Activated gamma-delta T cell (primary cell): ENCODE measurements at places on chromosomes 12 and 14.

DNA sequence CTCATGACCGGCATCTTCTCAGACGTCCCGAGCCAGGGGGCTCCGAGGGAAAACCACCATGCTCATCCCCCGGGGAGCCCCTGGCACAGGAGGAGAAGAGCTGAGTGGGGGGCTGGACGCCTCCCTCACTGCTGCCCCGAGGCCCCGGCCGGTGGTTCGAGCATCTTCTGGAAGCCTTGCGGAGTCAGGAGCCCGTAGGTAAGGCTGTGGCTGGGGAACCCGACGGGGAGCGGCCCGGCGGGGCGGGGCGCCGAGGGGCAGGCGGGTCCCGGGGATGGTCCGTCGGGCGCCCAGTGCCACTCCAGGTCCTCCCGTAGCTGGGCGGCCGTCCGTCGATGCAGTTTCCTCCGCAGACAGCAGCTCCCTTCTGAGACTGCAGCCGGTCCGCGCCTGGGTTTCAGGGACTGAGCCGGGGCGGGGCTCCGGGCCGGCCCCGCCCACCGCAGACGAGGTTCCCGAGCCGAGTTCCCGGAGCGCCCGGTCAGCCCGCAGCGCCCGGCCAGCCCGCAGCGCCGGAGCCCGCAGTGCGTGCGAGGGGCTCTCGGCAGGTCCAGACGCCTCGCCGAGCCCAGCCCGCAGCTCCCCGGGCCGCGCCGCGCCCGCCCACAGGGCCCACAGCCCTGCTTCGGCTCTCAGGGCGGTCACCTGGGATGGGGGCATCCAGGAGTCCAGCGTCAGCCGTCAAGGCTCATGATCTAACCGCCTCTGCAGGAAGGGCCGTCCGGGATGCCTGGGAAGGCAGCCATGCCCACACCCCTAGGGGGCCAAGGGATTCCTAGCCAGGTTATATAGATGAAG is at the start of gene PGF:
PGF (minus strand) TSS at position 369 of the 798 bp plus-strand sequence; CDS start at position 14, 355 bp downstream.
- no peak for DNase-seq

DNA sequence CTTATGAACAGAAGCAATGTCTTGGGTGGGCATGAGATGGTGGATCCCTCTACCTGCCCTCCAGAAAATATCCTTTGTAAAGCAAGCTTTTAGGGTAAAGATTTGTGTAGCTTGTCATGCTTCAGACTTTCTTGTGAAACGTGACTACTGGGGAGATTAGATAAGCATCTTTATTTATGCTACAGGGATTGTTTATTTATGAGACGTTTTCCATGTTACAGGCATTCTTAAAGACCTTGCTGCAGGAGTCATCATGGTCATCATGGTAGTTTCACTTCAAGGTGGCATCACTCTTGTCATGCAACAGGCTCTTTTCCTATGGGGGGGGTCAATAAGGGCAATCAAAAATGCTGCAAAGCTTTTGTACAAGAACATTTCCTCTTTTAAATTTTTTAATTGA is 8.2 kb upstream of the MIS18BP1 start:
- DNase-seq, result no peak

DNA sequence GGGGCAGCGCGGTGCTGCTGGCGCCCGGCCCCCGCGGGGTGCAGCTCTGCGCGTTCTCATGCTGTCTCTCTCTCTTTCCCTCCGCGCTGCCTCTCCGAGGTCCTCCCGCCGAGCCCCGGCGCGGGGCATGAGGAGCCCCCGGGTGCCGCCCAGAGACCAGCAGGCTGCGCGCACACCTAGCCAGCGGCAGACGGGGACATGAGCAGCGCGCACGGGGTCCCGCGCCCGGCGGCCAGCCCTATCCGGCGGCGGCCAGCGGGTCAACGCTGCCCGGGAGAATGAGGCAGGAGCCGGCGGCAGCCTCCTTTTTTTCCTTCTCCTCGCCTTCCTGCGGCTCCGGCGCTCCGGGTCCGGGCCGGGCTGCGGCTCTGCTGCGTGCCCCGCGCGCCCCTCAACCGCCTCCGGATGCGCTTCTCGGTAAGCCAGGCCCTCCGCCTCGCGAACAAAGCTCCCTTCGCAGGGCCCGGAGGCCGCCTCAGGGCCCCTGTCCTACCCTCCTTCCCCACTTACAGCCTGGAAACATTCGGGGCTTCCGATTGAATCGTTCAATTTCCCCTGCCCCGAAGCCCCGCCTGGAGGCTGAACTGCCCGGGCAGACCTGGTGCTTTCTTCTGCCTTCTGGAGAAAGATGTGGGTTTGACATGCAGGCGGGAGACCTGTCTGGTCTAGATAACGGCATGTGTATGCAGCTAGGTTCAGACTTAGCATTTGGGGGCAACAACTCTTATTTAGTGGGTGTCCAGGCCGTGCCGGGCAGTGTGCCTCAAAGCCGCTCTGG is at the start of gene TUNAR:
TUNAR (plus strand) TSS at position 72 of the 778 bp plus-strand sequence.
- DNase-seq, result no peak

DNA sequence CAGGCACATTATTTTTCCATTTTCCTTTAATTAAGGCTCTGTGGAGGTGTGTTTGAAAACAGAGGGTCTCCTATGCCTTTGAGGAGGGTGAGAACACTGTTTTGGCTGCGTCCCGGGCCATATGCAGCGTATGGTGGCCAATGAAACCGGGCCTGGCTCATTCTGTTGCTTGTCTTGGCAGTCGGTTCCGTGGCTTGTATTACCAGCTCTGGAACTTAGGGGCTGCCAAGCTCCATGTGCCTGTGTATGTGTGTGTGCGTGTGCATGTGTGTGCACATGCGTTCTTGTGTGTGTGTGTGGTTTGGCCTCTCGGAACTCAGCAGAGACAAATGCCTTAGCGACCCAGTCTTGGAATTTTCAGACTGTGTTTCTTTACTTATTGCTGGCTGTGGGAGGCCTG is 2.7 kb downstream of the JDP2 start:
- DNase-seq, result no peak

GRCh38 chr12:19273482-19274330 is 144.2 kb downstream of the PLEKHA5 start:
- DNase-seq, result no peak

DNA sequence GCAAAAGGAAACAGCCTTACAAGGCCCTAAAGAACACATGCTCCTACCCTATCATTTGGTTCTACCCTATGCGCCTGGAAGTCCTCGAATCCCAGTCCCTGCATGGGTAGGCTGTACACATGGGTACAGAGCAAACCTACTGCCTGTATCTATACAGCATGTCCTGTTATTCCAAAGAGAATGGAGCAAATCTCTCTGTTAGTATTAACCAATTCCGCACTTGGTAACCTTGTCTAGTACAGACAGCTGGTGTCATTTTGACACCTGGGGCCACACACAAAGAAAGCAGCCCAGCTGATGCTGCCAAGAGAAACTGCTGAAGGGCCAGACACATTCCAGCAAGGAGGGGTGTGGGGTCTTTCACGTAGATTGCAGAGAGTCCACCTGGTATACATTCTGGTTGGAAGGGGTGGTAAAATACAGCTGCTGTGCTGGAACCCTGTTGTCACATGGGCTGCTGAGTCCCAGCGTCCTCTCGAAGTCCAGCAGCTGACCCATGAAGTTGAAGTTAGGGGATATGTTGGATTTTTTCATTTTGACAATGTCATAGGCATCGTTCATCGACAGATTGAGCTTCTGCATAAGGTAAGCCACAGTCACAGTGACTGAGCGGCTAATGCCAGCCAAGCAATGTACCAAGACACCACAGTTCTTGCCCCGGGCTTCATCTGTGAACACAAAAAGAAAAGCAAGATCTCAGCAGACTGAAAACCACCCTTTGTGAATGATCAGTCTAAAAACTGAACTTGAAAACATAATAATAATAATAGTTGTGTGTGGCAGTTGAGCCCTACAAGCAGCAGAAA is 3.2 kb downstream of the DUSP6 start:
- DNase-seq, result no peak

DNA sequence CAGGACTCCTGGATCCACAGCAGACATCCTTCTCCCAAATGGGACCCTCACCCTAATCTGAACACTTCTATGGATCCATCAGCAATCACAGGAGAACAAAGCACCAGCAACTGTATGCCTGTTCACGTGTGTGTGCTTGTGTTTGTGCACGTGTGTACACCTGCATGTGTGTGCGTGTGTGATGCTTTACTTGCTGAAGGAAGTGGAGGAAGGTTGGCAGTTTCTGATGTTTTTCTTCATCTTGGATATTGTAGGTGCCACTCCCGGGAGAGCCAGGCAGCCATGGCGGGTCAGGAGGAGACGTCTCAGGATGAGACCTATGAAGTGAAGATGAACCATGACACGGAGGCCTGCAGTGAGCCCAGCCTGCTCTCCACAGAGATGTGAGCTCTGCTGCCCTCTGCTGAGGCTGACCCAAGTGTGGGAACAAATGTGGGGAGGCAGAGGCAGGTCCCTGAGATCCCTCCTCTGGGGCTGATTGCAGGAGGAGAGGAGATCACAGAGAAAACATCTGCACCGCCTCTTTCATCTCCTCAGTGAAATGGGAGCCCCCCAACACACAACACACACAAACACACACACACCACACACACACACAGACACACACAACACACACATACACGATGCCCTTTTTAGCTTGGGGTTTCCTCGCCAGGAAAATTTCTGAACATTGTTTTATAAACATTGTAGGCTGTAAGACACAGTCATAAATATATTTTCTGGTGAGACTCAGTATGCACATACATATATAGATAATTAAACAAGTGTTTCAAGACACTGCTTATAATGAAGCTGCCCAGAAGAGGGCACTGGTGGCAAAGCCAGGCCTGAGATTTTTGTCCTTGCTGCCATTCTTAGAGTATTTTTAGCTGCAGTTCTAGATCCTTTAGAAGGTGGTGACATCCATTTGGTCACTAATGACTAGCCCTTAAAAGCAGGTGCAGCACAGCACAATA is 112.2 kb upstream of the FKBP4 start:
- no peak for DNase-seq

DNA sequence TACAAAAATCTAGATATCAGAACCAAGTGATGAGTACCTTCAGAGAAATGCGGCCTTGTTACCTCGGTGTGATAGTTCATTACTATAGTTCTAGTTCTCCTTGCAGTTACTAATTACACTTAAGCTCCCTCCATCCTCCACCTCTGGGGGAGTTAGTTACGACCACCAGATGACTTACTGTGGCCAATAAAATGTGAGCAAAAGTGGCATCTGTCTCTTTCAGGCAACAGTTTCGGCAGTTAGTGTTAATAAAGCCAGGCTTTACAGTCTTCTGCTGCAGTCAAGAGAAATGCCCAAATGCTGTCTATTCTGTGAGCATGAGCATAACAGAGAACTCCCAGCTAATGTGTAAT is 6.0 kb downstream of the TXNDC16 start:
- no peak for DNase-seq

- DNase-seq, result no peak
These were observed 93.2 kb upstream of the OTX2 start for GRCh38 chr14:56903304-56903969.

DNA sequence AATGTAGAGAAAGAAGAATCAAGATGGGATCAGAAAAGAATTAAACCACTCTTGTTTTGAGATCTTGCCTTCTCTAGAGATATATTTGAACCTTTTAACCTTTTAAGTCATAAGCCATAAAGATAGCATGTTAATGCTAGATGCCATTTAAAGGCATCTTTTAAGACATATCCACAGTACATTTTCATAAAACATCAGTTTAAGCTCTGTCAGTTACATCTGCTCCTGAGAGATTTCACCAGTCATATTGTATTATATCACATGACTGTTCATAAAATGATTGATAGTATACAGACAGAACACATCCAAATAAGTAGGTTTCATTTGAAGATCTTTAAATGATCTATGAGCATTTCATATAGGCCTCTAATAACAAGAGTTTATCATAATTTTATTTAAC is 1238.5 kb downstream of the SLC16A7 start:
- DNase-seq, result no peak

DNA sequence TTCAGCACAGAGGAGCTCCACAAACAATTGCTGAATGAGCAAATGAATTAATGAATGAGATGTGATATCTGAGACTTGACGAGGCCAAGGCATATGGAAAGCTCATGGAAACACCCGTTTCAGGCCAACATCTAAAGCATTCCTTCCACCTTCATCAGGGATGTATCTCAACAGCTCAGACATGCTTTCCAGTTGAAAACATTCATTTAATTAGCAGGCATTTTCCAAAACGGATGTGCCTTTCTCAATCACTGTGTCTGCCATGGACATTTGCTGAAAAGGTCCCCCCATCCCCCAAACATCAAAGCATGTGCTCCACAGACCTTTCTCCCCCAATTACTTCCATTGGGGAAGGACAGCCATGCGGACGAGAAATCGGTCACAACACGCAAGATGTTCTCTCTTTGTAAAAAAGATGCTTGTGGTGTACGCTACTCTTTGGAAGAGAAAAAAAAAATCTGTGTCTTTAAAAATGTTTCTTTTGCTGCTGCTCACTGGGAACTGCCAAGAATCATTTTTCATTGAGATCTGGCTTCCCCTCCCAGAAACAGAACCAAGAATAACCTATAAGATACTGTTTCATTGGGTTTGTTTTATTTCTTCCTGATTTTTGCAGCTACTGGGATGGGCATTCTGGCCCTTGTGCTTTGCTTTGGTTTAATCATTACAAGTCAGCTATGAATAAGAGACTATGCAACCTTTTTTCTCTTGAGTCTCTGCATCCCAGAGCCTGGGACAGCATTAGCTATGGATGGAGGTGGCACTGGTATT is 528.2 kb downstream of the MED13L start:
- no peak for DNase-seq

DNA sequence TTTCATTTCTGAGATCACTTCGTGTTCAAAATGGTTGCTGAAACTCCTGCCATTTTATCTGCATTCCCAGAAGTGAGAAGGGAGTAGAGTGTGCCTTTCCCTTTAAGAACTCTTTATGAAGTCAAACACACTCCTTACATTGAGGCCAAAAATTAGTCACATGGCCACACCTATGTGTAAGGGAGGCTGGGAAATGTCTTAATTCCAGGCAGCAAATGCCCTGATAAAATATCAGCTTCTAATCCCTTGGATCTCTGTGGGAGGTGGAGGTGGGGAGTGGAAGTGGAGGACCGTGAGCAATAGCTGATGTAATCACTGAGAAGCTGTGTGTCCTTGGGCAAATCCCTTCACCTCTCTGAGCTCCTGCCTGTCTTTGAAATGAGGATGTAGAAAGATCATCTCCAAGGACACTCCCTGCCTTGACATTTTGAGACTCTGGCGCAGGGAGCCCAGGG is 22.7 kb upstream of the ANKRD9 start:
- no peak for DNase-seq

DNA sequence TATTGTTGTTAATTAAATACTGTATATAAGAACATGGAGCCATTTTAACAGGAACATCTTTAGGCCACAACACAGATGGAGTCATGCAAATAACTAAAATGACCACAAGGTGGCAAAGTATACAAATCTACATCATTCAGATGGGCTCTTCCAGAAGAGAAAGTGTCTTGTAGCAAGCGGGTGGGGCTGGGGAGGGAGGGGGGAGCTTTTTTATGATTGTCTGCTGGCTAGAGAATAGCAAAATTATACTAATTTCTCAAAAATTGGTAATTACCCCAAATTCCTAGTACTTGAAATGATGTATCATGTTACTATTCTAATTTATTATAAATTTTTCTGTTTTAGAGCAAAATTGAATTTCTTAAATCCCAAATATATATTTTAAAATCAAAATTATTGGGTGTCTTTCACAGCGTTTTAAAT is 378.7 kb downstream of the PRKD1 start:
- DNase-seq, result no peak

GRCh38 chr12:88495031-88495430 is 85.2 kb downstream of the KITLG start:
- no peak for DNase-seq

- no peak for DNase-seq
These were observed 12.3 kb downstream of the TNFAIP2 start for GRCh38 chr14:103135333-103136260.

GRCh38 chr14:91202234-91202974 is 42.1 kb downstream of the GPR68 start:
- DNase-seq, result no peak
